ENCODE measurements at places on chromosomes 6 and 20.

DNA sequence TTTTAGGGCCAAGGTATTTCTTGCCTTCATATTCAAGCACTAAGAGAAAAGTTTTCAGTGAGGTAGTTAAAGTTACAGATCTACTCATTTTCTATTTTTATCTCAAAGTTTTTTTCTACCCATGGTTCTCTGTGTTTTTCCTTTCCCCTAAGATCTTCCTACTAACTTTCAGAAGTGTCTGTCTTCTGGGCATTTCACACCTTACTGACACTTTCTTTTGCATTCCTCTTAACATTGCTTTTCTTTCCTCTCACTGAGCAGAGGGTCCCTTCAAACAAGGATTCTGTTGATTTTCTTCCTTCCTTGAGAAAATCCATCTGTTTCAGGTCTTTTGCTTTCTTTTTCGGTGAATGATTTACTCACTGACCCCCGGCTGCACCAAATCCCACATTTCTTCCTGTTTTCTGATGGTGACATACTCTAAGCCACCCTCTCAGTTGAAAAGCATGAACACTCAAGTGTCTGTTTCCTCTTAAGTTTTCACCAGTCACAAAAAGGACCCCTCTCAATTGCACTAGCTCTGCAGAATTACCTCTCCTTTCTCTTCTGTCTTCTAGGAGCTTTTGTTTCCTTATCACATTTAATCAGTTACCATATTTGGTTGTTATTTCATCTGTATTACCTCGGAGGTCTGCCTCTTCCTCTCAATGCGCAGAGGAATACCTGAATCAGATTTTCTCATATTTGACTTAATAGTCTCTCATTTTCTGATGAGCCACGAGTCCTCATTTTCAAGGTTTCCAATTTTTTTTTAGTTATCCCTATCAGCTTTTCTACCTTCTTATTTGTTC is 73.5 kb upstream of the RNF217 start:
- DNase-seq = no peak

DNA sequence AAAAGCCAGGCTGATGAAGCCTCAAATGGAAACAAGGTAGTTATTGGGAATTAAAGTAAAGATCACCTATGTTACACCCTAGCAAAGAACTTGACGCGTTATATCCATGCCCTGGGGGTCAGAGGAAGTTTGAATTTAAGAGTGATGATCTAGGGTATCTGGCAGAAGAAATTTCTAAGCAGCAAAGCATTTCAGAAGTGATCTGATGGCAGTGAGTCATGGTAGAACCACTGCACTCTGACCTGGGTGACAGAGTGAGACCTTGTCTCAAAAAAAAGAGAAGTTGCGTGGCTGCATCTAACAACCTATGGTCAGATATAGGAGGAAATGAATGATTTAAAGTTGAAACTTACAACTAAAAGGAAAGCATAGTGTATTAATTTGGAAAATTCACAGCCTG is 45.2 kb downstream of the SCP2D1 start:
- DNase-seq = no peak

DNA sequence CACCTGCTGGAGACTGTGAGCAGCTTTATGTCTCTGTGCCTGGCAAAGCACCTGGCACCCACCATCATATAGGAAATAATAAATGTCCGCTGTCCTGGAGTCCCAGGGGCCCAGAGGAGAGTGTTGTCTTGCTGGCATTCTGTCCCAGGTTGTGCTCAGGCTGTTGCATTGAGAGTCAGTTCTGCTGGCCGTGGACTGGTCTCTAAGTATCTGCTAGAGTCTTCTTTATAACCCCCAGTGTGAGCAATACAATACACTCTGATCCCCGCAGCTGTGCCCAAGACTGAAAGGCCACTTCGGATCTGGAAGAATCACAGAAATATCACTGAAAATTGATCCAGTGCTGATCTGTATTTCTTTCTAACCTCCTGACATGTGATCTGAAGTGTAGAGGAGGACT is 38.3 kb upstream of the HINT3 start:
- no peak for DNase-seq

- peak; percentile 28 for DNase-seq
Observed at GRCh38 chr6:22145823-22146677, 150.8 kb downstream of the PRL start.

DNA sequence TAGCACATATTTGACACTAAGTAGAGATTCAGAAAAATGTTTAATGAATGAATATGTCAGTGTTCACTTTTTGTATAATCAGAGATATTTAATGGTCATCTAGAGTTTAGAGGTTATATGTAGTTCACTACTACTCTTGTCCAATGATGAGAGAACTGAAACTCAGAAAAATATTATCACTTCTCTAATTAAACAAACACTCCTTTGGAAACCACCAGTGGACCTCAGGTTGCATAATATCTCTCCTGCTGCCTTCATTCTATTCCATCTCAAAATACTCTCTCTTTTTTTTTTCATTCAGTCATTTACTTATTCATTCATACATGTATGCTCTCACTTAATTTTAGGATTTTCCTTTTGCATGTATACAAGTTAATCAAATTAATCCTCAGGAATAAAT is 423.1 kb upstream of the RNF217 start:
- no peak for DNase-seq

DNA sequence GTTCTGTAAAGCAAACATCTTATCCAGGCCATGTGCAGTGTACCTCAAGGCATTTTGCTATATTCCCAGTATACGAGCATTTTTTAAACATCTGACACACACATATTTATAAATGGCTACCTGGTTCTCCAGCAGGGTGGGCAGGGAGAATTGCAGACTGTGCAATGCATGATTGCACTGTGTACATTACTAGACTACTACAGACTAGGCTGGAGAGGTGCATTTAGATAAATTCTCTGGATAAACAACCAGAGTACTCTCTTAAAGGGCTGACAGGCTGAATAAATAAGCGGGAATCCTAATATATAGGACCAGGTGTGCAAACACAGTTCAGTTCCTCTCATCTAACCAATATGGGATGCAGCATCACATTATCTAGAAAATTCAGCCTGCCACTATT is 428.3 kb upstream of the ARID1B start:
- no peak for DNase-seq

DNA sequence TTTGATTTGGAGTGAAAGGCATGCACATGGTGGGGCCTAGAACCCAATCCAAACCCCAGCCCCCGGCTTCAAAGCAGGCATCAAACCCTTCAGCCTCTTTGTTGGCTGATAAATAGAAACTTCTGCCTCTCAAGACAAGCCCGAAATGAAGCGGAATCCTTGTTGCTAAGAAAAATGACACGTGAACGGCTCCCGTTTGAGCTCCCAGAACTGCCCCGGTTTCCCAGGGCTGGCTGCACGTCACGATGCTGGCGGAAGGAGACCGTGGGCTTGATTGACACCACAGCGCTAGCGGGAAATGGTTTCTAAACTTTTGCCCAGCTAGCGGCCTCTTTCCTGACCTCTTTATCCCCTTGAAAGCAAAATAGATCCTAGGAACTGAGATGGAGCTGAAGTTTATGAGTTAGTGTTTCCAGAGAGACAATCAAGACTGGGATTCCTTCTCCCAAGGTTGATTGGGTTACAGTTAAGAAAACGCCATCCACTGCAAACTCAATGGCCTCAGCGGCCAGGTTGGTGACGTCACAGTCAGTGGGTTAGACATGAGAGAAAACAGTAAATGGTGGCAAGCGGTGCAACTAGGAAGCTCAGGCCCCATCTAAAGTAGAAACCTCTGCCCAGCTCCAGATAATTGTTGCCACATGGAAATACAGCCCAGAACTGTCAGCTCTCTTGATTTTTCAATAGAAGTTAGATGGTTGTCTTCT is 117.0 kb downstream of the ANKRD60 start:
- no peak for DNase-seq

- DNase-seq = no peak
Observed at GRCh38 chr20:46111028-46111835, 6.9 kb upstream of the CD40 start.

GRCh38 chr20:19094959-19095541 is 117.4 kb upstream of the SLC24A3 start:
- no peak for DNase-seq

DNA sequence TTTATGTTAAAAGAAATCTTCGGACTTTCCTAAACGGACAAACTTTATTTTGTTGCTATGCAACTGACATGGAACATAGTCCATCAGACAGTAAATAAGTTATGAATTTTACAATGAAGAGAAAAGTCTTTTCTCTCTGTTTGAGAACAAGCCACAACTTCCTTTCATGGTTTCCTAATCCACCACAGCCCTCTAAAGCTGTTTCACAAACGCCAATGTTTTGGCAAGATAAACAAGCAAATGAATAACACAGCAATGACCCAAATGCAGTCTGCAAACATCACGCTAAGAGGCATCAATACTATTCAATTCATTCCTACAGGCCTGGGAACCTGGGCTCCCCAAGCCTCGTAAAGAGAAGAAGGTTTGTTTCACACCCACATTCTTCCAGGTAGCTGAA is 60.4 kb downstream of the HAO1 start:
- DNase-seq = no peak

DNA sequence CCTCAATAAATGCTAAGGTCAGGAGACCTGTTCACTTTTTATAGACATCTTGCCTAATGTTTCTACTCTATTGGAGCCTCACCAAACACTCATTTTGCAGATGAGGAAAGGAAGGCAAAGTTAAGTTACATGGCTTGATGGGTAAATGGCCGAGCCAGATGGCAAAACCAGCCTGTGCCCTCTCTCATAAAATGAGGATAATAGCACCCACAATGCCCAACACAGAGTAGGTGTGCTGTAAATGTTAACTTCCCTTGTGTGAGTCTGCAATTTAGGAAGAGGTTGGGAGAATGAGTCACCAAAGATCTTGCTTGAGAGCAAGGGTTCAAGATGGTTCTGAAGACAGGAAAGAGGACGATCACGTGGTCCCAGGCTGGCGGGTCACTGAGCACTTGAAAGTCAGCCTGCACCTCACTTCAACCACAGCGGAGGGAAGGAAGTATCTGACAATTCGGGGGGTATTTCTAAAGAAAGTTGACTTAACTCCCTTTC is 3.3 kb downstream of the KCNK5 start:
- no peak for DNase-seq

- no peak for DNase-seq
Observed at GRCh38 chr20:58982406-58983114, 1.5 kb downstream of the NELFCD start.

DNA sequence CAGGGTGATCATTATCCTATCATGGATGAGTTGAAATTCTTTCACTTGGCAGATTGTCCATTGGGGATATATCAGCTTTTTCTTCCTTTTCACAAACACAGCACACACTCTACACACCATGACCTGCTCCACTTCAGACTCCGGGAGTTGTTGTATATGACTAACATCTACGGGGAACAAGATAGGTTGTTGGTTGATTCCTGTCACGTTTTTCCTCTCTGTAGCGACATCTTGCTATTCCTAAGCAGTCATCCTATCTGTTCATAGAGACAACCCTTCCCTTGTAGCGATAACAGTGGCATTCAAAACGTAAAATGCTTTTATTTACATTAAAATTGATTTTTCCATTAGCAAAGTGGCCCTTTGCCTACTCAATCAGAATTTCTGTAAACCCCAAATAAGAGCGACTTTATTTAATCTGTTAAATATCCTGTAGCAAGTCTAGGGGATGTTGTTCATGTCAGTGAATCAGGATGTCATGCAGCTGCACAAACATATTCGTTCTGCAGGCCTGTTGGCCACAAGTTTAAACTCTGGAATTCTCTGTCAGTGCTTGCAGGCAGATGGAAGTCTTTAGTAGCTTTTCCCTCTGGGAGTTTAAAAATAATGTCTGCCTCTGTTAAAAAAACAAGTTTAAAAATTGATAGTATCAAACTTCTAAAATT is 23.1 kb downstream of the PHACTR2 start:
- DNase-seq = no peak

DNA sequence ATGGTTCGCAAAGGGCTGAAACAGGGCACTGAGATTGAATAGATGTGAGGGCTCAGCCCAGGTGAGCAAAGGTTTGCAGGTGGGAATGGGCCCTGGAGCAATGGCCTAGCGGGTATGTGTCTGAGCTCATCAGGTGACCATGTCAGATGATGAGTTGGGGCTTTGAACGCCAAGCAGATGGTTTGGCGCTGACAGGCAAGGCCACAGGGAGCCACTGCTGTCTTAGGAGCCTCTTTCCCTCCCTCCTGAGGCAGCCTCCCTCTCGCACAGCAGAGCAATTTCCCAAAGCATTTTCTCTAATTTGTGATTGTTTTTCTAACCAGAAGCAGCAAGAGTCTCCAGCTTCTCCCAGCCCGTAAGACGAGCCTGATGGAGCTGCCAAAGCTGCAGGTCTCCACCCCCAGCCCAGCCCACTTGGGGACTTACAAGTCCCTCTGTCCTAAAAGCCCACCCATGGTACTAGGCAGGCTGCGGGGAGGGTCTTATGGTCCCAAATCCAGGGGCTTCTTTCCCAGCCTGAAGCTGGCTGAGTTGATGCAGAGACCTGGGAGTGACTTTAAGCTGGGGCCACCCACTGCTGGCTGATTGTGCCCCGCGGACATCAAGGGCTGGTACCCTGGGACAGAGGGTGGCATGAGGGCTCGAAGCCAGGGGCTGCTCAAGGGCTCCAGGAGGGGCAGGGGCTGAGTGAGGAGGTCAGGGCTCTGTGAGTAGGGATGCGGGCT is 11.6 kb downstream of the CDH22 start:
- DNase-seq = no peak

- no peak for DNase-seq
Observed at GRCh38 chr20:46188866-46189541, 70.9 kb downstream of the CD40 start.

GRCh38 chr6:145784683-145785082 is 29.9 kb downstream of the FBXO30 start:
- DNase-seq = no peak

Measured in NT2/D1 (cell line).